ENCODE measurements at places on chromosomes 2 and 18.

- no peak for DNase-seq
These were observed 32.1 kb upstream of the ZNF638 start for GRCh38 chr2:71299507-71299906.

- DNase-seq: no peak
These were observed 35.3 kb downstream of the PDIA6 start for GRCh38 chr2:10777111-10777841.

- no peak for DNase-seq
These were observed 19.5 kb downstream of the BCL2 start for GRCh38 chr18:63299837-63300745.

DNA sequence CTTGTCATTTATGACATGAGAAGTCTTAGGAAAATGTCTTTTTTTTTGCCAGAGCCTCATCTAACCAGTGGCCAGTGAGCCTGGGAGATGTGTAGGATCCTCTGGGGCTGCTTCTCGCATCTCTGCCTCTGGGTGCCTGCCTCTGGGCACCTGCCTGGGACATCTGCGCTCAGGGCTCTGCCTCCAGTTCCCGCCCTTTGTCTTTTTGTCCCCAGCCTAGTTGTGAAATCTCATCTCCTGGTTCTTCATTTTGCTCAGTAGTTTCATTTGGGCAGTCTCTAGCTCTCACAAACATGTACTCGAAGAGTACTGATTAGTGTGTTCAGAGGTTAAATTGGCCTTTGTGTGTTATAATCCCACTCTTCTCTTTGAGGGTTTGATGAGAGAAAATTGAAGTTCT lies 92.0 kb downstream of the LTBP1 start:
- DNase-seq: no peak

- no peak for DNase-seq
These were observed 74.9 kb downstream of the INO80D start for GRCh38 chr2:206011018-206011614.

DNA sequence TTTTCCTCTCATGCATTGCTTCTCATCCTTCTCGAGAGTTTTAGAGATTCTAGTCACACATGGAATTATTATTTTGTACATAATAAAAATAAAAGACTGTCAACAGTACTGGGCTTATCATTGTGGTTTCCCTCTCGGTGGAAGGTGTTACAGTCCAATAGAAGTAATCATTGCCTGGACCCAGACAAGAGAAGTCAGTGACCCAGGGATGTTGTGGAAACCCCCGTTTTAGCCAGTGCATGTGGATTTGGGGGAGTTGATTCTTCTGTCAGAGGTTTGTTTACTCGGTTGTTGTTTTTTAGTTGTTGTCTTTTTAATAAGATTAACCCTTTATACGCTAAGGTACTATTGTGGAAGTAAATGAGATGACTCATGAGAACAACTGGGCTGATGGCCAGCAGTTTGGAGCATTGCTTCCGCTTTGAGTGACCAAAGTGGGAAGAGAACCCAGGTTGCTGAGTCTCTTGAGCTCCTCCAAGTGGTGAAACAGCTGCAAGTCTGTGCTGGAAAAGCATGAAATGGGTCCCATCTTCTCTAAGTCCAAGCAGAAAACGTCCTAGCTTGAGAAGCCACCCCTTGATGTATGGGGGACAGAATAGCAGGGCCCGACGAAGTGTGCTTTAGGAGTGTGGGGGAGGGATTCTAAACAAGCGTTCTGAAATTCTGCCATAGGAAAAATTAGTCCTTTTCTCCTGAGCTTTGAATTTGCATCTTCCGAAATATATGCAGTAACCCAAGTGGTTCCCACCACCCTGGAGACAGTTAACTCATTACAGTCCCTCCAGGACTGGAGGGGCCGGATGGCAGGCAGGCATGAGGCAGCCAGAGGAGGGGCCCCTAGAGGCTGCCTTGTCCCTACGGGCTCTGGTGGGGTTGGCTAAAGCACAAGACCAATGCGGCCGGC lies 61.8 kb upstream of the GPR45 start:
- peak; percentile 24 for DNase-seq

DNA sequence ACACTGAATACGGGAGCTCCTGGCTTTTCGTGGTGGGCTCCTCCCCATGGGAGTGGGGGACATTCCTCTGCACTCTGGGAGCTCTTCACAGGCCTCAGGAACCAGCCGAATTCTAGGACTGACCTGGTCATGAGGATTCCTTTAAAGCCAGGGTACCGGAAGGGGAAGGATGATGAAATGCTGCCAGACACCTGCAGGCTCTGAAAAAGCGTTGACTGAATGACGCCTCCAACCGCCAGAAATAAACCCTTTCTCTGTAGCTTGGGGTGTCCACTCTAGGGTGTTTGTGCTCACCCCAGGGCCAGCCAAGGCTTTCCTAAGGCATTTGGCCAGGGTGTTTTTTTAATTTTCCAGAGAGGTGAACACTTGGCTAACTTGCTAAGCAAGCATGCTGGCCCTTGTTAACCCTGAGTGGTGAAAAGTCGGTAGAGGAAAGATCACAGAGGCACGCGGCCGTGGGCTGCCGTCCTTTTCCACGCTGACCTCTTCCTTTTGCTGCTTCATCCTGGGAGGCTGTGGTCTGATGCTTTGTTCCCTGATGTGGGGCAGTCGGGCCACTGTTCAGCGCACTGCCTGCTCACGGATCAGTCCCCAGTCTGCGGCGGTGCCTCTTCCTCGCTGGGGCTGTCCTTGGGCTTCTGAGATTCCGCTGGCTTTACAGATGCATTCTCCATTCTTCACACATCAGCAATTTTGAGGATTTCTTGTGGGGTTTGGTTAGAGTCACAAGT lies 32.0 kb downstream of the IMPA2 start:
- no peak for DNase-seq

Data from HuH-7.5 (cell line).